ENCODE measurements at places on chromosomes 3 and 15.

DNA sequence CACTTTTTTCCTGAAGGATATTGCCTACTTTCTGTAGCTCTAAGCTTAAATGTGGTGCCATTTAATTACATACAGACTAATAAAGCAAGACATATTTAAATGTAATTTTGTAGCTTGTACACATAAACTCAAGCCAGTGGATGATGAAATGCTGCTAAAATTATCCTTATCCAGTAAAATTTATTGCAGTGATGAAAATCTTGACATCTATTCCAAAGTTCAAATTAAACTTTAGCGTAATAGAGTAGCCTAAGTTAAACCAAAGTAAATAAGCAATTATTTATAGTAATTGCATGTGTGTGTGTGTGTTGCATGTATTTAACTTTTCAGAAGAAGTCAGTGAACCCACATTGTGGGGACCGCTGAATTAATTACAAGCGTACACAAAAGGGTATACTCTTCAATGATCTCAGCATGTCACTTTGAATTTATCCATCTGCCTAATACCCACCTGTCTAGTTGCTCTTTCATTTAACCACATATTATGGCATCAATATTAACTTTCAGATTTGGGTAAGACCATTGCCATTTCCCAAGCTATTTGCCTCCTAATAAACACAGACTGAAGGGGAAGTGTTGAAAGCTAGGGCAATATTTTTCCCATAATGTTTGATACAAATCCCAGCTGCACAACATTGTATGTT is 85.0 kb downstream of the MECOM start:
- DNase-seq = no peak

- DNase-seq = no peak
Observed at GRCh38 chr3:30664459-30664858, 58.1 kb downstream of the TGFBR2 start.

GRCh38 chr3:109442531-109442930 is 105.2 kb upstream of the DPPA4 start:
- no peak for DNase-seq

DNA sequence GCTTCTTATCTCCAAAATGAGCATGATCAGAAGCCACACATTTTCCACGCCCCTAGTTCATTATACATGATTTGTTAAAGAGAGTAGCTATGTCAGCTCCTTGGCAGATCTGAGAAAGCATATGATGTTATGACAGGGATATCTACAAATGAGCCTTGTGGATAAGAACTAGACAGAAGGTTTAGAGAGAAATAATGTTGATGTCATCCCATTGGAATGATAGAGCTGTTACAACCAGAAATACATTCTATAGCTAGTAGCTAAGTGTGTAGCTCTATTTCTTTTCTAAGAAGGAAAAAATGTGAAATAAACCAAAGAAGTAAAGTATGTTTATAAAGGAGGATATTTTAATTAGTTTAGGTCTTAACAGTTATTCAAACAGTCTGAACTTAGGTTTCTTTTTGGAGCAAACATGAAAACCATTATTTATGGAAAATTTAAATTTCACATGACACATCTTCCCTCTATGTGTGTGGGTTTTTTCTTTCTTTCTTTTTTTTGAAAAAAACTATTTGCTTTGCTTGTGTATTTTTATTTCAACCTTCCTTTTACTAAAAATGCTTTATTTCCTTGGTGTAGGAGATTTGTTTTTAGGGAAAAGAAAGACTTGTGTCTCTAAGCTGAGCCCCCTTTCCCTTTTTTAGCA is 167.7 kb downstream of the GHSR start:
- no peak for DNase-seq

GRCh38 chr3:51970606-51971300 is 3.1 kb downstream of the ABHD14B start:
- DNase-seq = no peak

DNA sequence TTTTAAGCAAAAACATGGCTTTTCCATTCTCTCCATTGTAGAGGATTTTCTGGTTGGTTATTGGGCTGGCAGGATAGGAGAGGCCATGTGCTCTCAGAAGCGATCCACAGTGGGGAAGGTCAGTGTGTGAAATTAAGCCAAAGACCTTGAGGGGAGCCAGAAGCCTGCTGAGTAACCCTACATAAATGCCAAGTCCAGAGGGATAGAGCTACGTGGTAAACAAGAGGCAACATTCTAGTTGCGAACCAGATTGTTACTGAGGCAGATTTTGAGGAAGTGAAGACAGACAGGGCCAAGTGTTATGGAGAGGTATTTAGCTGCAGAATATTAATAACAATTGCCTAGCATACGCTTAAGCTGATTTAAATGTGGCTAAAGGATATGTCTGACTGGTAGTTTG is 592.8 kb upstream of the GBE1 start:
- DNase-seq = no peak

DNA sequence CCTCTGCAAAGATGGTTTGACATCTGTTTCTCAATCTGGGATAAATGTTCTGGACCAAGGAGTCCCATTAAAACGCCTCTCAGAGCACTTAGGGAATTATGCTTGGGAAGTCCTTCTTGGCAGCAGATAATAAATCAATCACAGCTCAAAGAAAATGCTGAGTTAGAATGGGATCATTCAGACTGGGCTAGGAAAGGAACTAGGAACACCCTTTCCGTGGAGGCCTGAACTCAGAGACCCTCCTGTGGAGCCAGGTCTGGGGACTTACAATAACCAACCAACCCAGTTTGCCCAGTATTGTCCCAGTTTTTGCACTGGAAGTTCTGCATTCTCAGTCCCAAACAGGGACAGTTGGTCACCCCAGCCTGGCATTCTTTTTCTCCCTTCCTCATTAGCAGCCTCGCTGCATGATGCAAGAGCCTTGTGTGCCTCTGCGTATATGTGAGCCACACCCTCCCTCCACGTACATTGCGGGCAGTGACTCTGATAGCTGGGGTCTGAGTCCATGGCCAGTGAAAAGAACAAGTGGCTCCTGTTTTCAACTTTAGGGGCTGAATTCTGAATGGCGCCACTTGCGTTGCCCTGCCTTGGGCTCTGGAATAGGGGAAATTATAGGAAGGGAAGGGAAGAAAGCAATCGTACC is 88.7 kb downstream of the SEMA5B start:
- no peak for DNase-seq

DNA sequence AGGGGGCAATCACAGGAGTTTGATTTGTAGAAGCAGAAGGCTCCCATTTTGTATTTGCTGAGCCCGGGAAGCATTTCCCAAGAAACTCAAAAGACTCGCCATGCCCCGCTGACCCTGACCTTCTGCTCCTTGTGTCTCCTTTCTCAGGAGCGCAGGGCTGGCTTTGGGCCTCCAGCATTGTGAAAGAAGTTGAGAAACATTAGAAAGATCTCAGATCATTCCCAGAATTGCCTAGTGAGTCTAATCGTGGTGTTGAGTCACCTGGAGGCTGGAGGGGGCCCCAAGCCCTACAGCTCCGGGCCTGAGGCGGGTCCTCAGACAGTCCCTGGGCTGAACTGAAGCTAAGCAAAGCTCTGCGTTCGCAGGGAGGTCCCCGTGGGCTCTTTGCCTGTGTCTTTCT is 10.9 kb upstream of the PIGZ start:
- DNase-seq = no peak
